Stimulated activated CD4-positive, alpha-beta T cell treated with anti-CD3 and anti-CD28 coated beads, Interleukin-4, amount 100 ng/mL, for 4 hours (primary cell): ENCODE measurements at places on chromosomes 2 and 18.

- DNase-seq, result no peak
Measured at GRCh38 chr2:40543381-40543780, 91.5 kb upstream of the SLC8A1 start.

DNA sequence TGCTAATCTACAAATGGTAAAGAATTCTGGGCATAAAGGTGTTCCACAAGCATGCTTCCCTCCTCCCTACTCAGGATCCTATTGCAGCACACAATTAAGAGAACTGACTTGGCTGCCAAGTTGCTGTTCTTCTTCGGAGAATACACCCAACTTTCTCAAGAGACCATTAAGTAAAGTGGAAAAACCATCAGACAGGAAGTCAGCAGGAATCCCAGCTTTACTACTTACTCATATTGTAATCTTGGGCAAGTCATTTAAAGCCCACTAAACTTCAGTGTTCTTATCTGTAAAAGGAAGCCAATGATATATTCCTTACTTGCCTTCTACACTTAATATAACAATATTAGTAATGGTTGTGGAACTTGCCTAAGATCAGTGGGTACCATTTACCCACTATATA is 37.8 kb downstream of the PSTPIP2 start:
- no peak for DNase-seq

DNA sequence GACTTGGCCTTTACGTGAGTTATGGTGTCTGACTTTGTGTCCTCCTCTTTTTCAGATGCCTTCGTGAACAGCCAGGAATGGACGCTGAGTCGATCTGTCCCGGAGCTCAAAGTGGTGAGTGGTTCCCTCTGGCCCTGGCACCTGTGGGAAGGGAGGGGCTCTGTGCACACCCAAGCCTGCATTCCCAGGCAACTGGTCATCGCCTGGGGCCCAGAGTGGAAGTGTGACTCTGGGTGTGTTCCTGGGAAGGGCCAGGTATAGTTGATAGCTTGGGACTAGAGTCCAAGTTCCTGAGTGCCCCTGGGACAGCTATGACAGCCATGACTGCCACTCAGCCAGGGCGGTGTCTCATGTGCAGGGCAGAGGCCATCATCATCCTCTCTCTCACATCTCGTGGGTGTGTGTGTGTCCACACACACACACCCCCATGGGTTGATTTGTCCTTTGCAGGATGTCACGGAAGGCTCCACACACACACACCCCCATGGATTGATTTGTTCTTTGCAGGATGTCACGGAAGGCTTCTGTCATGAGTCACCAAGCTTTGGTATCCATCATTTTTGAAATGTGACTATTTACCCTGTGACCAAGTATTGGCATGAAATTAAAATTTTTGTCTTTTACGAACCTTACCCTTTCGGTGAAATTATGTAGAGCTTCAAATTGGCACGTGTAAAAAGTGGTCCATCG is 215.4 kb downstream of the AGAP1 start:
- no peak for DNase-seq

DNA sequence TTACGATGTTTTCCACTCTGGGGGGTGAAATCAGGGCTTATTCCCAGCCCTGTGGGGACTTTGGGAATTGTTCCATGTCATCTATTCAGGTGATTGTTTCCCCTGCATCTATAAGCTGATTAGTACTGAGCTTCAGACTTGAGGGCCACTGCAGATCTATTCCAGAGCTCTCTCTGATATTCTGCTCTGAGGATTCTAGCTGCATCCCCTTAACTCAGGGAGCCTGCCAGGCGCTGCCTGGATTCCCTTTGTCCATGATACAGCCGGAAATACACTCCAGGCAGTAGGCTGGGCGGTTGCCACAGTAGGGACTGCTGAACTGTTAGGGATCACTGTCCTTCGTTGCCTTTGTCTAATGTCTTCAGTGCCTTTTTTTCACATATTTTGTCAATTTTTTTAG is 31.3 kb downstream of the PTRHD1 start:
- no peak for DNase-seq

DNA sequence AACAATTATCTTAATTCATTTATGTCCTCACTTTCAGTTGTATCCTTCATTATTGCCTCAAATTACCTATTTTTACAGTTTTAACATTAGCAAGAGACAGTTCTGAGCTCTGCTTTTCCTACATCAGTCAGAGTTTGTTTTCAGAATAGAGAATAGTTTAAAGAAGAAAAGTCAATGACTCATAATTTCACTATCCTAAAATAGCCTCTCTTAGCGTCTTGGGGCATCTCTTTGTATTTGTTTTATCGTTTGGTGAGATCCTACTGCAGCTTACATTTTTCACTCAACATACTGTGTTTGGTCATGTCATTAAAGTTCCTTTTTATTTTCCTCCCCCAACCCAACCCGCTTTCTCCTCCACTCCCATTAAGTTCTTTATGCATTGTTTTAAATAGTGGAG is 3.8 kb downstream of the SEC11C start:
- no peak for DNase-seq

DNA sequence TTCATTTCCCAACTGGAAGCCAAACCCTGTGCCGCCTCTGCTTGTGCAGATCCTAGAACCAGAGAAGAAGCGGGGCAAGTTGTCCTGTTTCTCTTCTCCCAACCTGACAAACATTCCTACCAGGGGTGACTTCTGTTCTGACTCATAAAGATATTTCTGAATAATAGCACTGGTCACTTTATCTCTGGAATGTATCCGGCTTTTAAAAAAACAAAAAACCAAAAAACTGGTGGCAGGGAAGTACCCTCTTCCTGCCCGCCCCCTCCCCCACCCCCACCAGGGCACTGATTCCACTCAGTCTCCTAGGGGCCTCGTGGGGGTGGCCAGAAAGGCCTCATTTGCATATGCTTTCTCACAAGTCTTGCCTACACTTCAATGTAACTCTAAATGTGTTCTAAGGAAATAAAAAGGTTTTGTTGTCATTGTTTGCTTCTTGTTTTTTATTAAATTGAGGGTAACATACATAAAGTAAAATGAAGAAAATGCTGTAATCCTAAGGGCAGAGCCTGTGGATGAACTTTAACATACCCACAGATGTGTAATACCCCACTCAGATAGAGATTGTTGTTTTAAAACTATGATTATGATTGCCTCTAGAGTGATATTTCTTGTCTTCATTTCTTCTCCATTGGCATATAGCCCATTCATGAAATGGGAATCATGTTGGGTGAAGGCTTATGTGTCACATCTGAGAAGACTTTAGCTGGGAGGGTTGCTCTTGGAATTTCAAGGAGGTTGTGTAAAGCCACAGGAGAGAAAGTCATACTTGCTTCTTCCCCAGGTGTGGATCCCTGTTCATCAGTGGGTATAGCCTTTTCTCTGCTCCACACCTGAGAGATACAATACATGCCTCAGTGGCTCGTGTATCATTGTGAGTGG is 5.3 kb upstream of the FOSL2 start:
- DNase-seq, result no peak

- no peak for DNase-seq
Measured at GRCh38 chr2:221502270-221503010, 69.7 kb downstream of the EPHA4 start.

GRCh38 chr2:40485318-40485717 is 33.4 kb upstream of the SLC8A1 start:
- DNase-seq, result no peak

DNA sequence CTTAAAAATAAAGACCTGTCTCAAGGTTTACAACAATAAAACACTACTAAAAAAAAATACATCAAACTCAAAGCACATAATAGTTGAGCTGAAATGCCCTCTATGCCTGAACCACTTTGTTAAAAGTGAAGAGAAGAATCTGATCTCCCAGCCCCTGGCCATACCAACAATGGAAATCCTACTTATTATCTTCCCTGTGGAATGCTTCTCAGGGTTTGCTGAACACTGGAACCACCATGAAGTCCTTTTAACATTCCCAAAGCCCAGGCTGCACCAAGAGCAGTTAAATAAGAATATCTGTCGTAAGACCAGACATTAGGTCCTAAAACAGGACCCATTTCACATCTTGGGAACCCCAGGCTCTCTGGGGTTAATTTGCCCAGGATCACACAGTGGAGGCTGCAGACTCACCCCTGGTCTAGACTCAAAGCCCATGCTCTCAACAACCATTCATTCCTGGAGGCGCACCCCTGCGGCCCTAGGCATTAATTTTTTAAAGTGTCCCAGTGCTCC is 285.8 kb downstream of the STK39 start:
- no peak for DNase-seq

DNA sequence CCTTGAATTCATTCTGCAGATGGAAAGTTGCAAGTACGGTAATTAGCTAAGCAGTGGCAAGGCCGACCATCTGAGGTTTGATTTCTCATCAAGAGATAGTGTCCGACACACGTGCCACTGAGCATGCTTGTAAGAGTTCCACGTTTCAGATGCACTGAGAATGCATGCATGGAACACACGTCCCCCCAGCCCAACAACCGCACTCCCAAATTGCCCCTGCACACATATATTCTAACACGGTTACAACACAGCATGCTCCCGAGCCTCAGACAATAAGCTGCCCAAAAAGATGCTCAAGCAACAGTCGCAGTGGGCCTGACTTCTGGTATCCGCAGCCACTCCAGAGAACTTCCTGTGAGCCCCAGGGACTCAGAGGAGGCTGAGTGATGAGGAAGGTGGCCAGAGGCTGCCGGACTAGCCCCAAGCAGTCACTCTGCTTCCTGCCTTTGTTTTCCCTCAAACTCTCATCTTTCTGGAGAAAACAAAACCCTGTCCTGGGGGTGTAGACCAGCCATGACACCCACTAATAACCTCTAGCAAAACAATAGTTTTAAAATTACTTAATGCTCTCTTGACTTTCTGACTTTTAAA is 204.0 kb downstream of the TGIF1 start:
- DNase-seq, result no peak

DNA sequence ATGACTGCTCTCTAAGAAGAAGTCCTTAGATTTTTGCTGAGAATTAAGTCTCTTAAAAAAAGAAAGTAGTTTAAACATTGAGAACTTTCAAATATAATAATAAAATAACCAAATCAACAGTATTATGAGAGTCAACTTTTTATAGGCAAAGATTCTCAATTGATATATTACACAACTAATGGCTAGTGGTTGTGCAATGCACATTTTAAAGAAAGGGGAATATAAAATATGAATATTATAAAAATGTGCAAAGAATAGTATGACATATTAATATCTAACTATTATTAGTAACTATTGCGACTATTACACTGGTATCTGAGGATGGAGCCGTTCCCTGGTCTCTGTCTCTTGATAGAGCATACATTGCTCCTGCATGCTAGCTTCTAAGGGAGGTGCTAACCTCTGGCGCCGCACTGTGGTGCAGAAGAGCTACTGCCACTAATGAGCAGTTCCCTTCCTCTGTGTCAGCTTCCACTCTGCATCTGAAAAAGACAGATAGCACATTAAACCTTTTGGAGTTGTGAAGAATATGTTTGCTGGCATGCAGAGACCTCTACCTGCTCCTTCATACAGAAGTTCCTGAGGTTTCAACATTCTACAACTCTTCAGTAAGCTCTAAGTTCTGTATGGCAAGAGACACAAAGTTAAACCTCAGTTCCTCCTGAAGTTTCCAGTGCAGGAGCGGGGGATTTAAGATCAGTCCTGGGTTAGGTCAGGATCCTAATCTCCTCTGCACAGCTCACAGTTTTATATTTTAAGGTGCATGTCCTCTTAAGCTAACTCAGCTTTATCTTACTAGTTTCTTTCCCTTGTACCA is 3.5 kb upstream of the SLC9A2 start:
- peak; percentile 21 for DNase-seq

DNA sequence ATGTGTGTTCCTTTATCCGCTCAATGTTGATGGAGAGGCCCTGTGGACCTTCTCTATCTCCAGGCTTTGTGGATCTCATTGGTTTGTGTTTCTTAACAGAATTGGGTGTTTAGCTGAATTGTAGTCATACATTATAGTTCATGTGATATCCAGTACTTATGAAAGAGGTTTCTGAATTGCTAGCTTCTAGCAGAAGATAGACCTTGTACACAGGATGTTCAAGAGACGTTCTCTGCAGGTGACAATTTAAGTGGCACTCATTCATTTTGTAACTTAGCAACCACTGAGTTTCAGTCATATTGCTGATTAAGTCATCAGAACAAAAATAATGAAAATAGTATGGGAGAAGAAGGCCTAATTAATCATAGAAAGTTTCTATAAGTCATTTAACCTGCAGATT is 279.2 kb downstream of the ALPK2 start:
- DNase-seq, result no peak

- DNase-seq, result peak; percentile 36
Measured at GRCh38 chr2:74554820-74555531, 456 bp downstream of the DOK1 start.

GRCh38 chr18:58625839-58626238 is 3.1 kb downstream of the ALPK2 start:
- no peak for DNase-seq

- no peak for DNase-seq
Measured at GRCh38 chr2:45932278-45932975, 281.0 kb downstream of the PRKCE start.

GRCh38 chr18:14117606-14118005 is 14.6 kb downstream of the ZNF519 start:
- no peak for DNase-seq

DNA sequence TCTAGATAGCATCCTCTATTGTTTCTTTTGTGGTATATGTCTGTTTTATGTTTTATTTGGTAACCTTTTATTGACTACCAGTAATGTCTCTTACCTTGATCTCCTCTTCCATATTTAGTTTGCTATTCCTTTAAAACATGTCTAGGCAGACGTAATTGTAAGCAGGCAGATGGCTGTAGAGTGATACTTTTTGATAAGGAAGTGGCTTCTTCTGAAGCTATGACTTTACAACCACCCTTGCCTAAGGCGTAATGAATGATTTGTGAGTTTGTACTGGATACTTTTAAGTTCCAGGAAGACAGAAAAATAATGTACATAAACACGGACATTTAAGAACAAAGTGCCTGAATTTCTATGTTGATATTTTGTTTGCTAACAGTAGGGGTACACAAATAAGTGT is 85.6 kb downstream of the ZNF804A start:
- no peak for DNase-seq

DNA sequence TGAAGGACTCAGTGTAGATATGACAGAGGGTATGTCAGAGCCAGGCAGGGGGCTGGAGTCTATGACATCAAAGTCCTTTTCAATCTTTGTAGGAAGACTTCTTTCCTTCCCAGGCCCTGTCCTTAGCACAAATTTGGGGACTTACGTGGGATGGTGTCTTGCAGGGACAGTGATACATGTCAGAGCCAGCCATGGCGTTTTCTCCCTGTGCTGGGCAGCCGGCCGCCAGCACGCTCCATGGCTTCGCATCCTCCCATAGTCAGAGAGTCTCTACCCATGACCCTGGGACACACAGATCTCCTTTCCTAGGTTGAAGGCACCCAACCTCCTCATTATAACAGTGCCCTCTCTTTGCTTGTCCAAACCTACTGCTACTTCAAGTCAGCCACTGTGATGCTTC is 156.9 kb upstream of the MYCN start:
- DNase-seq, result no peak

GRCh38 chr2:239456940-239457339 is 56.1 kb upstream of the HDAC4 start:
- no peak for DNase-seq

DNA sequence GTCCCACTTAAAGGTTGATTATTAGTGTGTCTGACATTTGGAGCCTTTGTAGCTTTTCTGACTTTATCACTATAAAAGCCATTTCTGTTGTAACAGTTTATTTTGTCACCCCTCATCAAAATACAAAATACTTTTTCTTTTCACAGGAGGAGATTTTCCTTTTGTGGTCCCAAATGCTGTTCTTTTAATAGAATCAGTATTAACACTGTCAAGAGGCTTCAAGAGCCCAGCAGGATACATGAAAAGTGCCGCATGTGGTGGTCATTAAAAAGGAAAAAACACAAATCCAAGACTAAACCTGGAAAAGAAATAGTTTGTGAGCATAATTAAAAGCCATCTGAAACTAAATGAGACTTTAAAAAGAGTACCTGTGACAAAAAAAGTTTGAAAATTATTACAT is 515.7 kb downstream of the DCDC2C start:
- DNase-seq, result no peak
